NCI-H226 (cell line): ENCODE measurements at places on chromosomes 3 and 15.

- no peak for DNase-seq
Observed at GRCh38 chr15:77122576-77122975, 51.7 kb upstream of the TSPAN3 start.

DNA sequence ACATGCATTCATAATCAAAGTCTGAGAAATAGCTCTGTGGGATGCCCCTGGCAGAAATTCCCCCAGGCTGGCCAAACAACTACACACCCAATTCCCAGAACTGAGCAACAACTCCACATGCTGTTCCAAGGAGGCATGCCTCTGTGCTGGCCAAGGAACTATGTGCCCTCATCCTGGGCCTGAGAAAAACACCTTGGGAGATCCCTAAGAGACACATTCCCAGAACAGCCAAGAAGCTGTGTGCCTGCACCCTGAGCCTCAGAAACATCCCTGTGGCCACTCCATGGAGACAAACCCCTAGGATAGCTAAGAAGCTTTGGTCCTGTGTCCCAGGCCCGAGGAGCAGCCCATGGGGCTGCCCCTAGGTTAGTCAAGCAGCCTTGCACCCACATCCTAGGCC is 92.3 kb upstream of the MME start:
- DNase-seq: no peak

DNA sequence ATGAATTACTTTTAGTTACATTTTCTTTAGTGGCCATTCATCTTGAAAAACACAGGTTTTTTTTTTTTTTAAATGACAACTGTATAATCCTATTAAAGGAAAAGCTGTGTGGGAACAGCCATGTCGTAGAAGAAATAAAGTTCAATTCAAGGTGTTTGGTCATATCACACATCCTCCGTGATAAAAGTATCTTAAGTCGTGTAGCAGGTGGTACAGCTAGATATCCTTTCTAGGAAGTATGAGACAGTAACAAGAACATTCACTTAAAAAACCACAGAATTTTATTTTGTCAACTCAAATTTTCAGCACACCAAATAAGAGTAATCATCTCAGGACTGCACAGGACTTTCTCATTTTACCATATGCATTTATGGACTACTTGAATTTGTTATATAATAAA is 16.1 kb downstream of the ZDHHC23 start:
- DNase-seq: no peak

- DNase-seq: no peak
Observed at GRCh38 chr3:61855211-61855610, 293.8 kb downstream of the PTPRG start.

GRCh38 chr3:182971637-182972036 is 8.7 kb downstream of the DCUN1D1 start:
- no peak for DNase-seq

DNA sequence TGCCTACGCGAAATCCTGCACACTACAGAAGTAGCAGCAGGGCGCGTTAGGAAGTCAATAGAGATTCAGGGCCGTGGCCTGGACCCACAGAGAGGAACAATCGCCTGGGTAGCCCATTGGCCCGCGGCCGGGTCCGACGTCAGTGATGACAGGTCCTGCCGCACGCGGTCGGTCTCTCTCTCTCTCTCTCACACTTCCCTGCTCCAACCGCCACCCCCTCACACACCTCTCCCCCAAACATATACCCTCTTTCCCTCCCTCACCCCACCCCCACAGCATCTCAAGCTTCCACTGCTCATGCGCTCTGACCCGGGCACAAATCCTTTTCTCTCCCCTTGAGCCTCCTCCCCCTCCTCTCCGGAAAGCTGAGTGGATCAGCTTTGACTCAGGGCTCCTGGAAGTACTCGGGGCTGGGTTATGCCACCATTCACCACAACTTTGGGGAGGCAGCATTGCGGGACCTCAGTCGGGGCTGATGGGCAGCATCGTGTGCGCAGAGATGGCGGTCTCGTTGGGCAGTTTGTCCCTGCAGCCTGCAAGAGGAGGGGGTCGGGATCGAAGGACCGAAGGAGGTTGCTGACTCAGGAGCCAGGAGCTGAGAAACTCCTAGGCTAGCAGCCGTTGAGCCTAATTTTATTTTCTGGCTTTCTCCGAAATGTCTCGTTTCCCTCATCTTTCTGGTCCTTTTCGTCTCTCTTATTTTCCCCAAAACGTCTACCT is 9.0 kb downstream of the ZIC4 start:
- no peak for DNase-seq

DNA sequence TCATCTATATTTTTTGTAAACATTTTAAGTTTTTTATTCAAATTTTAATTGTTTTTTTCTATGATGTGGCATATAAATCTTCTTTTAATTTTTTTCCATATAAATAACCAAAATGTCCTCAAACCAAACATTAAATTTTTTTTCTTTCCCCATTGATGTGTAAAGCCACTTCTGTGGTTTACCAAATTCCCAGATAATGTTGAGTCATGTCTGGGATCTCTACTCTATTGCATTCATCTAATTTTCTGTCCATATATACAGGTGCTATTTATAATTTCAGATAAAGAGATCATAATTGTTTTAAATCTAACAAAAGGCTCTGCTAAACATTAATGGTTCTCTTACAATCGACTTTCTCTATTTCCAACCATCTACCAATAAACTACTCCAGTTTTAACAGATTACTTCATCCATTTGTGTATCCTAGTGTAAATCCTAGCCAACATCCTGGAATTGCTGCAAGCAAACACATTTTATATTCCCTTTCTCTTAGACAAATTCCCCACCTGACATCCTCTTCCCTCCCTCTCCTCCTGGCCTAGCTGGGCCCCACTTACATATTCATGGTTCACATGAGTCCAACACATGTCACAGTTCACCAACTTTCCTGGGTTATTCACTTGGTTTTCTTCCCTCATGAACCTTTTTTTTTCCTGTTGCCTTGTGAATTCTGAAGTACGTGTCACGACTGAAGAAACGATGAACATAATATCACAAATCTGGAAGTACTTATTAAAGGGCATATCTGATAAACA is 368.0 kb upstream of the AGTR1 start:
- peak; percentile 11 for DNase-seq

DNA sequence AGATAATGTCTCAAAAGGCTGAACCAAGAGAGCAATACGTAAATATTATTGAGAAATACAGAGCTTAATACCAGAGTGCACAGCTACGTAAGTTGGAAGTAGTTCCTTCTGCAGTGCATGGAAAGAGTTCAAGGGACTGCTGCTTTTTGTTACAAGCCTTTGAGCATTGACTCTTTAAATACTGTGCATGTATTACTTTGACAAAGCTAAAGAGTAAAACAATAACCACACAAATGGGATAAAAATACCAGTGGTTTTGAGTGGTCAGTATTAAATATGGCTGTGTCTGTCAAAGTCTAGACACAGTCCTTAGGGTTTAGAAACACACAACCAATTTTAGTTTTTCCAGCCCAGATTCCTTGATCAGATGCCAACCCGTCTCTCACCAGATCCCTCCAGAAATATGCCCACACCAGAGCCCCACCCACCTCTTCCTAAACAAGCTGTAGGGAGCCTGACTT is 62.1 kb downstream of the SSR3 start:
- DNase-seq: no peak

- peak; percentile 99 for DNase-seq
Observed at GRCh38 chr15:67127965-67128364, 62.6 kb downstream of the SMAD3 start.

DNA sequence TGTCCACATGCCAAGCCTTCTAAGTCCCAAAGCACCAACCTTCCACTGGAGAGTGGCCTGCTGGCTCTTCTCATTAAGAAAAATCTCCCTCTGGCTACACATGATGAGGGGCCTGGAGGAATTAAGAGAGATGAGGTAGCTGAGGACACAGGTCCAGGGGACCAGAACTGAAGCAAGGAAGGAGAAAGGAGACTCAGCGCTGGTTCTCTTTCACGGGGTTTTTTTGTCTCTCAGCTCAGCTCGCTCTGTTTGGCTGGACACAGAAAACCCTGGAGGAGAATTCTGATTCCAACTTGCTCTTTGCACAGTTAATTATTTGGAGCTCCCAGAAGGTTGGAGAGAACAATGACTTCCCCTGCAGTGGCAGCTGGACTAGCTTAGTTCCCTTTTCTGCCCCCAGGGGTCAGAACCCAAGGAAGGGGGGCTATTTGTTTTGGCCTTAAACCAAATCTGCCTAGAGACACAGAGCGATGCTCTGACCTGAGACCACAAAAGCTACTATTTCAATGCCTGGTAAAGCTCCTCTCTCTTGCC is 507.6 kb downstream of the FHIT start:
- no peak for DNase-seq

GRCh38 chr3:186239321-186239720 is 122.7 kb downstream of the DGKG start:
- DNase-seq: peak; percentile 17

DNA sequence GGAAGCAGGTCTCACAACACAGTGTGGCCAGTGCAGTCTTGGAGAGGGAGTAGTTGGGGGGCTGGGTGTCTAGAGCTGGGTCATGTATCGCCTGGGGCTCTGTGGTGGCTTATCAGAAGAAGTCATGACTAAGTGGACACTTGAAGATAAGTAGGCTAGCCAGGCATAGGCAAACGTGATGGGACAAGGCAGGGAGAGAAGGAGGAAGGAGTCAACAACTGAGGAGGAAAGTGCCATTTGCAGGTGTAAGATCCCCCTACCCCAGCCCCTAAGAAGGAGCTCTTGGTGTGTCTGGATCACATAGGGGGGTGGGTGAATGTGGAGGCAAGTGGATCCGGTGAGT is 352.3 kb downstream of the LRTM1 start:
- peak; percentile 34 for DNase-seq

DNA sequence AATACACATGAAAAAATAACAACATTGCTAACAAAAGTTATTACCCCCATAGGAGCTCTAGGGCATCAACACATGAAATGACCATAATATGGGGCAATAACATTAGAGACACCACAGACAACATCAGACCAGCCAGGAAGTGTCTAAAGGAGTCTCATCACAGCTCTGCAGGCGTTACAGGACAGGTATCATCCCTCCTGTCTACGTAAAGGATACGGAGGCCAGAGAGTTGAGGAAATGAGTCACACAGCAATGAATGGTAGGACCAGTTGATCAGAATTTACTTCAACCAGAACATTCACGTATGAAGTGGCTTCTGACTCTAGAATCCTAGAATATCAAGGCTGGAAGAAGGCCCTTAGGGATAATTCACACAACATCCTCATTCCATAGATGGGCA is 1.8 kb downstream of the NME9 start:
- no peak for DNase-seq

GRCh38 chr3:66957367-66957766 is 40.7 kb upstream of the KBTBD8 start:
- DNase-seq: no peak

DNA sequence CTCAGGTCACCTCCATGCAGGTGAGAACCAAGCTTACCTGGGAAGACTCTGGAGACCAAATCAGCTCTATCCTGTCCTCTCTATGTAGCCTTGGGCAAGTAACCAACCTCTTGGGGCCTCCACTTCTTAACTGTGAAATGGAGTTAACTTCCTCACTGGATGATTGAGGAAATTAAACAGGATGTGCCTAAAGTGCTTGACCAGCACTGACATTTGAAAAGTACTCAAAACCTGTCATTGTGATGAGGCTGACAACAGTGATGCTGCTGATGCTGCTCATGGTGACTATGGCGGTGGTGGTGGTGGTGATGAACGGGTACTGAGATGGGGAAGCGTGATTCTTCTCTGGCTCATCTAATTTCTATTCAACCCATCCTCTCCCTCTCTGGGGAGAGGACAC is 22.3 kb downstream of the VIPR1 start:
- no peak for DNase-seq

GRCh38 chr15:27481768-27482167 is 510.8 kb downstream of the GABRG3 start:
- DNase-seq: no peak

DNA sequence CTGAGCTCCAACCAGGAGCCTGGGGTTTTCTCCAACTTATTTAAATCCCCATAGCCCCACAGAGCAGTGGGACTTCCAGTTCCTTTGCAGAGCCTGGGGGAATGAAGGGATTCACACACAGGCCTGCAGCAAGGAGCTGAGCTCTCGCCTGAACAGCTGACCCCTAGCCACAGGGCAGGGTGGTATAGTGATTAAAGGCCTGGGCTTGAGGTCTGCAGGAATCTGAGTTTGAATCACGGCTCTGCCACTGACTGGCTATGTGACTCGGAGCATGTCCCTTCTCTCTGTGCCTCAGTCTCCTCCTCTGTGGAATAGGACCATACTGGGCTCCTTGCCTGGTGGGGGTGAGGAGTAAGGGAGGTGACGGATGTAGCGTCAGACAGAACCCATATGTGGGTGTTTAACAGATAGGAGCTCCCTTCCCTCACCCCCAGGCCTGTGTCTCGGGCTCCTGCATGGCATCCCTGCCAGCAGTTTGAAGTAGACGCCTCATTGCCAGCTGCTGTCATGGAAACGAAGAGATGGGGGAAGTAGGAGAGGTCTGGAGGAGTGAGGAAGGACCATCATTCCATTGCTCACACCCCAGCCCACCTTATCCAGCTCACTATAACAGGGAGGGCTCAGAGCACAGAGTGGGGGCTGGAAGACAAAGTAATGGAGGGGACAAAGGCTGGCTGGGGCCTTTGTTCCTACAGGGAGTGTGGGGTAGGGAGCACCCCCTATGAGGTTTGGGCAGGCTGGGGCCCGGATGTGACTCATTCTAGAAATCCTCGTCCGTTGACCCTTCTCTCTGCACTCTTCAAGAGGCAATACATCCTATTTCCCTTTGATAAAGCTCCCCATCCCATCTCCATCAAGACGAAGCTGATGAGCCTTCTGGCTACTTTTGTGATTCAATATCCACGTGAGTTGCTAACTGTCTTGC is 14.8 kb downstream of the HRH1 start:
- no peak for DNase-seq

DNA sequence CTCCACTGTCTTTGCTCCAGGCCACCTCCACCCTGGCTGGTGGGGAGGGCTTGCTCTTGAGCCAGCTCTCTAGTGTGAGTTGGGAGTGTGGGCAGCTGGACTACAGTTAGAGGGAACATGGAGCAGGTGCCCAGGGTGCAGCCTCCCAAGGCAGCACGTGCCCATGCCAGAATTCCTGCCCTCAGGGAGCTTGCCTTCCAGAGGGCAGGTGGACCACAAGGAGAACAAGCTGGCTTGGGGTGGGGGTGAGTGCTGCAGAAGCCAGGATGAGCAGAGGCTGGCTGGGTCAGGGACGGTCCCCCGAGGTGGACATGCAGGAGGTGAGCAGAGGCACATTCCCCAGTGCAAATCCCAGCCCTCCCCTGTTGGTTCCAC is 89.5 kb downstream of the VGLL4 start:
- DNase-seq: no peak

GRCh38 chr3:56885879-56886278 is 84.1 kb upstream of the ARHGEF3 start:
- no peak for DNase-seq

DNA sequence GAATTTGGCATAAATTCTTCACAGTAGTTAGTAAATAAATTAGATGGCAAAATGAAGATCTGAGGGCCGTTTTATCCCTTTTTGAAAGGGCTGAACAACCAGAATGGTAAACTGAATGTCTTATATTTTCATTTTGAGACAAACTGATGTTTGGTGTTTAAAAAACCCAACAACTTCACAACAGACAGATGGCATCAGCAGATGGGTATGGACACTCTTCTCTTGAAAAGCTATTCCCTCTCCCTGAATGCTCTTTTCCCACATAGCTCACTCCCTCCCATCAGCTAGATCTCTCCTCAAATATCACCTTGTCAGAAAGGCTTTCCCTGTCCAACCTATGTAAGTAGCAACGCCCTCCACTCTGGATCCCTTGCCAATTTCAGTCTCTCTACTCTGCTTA is 33.3 kb downstream of the EMC4 start:
- DNase-seq: no peak

- no peak for DNase-seq
Observed at GRCh38 chr3:59611649-59612443, 562.0 kb upstream of the CFAP20DC start.

GRCh38 chr3:155079468-155079745 is 712 bp upstream of the MME start:
- DNase-seq: no peak
